ENCODE measurements at places on chromosomes 4 and X.

DNA sequence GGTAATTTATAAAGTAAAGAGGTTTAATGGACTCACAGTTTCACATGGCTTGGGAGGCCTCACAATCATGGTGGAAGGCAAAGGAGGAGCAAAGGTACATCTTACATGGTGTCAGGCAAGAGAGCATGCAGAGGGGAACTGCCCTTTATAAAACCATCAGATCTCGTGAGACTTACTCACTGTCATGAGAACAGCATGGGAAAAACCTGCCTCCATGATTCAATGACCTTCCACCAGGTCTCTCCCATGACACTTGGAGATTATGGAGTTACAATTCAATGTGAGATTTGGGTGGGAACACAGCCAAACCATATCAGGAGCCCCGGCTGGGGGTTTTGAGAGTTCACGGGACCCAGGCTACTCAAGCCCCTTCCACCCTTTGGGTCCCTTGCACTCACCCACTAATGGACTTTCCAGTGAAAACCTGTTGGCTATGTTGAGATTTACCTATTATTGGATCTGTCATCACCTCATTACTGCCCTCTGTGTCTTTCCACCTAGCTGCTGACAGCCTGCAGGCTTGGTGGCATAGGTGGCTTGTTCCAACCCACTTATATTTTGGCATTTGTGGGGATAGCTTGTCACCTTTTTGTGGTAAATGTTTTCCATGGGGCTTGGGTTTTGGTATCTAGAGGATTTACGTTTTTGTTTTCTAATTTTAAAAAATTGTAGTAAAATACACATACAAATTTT lies 24.0 kb downstream of the IGFBP7 start:
- DNase-seq, result no peak

GRCh38 chr4:139267301-139267700 lies 12.7 kb downstream of the MGARP start:
- no peak for DNase-seq

GRCh38 chr4:119841361-119841760 lies 212.8 kb upstream of the PDE5A start:
- no peak for DNase-seq

GRCh38 chr4:173440888-173441287 lies 42.0 kb upstream of the SCRG1 start:
- DNase-seq, result no peak

DNA sequence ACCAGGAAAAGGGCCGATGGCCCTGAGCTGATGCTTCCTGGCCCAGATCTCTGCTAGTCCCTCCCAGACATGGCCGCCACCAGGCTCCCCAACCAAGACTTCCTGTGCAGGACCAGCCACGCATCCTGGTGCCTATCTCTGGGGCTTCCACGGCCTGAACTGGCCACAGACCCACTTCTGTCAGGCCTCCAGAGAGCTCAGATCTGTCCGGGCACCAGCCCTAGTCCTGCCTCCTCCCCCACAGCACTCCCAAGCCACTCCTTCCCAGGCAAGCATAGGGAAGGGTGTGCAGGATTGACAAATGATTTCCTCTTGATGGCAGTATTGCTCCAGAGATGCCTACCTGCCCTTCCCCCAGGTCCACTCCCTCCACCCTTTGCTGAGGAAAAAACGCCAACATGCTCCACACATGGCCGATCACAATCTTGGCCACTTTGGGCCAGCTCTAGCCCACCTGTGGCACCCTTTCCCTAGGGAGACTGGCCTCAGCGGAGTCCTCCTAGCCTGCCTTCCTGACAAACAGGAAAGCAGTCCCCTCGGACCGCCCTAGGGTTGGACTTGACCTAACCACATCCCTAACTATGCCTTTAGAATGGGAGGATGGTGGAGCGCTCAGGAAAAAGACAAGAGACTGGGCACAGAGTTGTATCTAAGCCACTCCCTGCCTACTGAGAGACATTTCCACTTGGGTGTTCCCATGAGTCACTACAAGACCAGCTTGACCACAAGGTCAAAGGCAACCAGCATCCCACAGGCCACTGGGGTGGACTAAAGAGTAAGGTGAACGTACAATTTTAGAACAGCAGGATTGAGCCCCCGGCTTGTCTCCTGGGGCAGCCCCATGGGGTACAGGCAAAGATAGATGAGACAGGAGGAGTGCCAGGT lies 277.5 kb upstream of the AGTR2 start:
- no peak for DNase-seq

DNA sequence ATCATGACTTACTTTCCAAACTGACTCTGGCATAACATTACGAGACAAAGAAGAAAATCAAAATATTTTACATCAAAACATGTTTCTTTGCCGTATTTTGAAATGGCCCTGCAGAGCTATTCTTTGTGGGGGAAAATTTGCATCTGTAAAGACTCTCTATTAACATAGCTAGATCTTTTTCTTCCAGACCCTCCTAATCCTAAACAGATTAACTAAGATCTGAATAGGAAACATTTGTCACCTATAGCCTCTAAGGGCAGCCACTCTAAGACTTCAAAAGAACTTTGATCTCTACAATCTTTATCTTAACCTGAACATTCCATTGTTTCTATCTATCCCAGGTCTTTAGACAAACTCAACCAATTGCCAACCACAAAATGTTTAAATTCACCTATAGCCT lies 176.6 kb upstream of the CENPE start:
- DNase-seq, result no peak

DNA sequence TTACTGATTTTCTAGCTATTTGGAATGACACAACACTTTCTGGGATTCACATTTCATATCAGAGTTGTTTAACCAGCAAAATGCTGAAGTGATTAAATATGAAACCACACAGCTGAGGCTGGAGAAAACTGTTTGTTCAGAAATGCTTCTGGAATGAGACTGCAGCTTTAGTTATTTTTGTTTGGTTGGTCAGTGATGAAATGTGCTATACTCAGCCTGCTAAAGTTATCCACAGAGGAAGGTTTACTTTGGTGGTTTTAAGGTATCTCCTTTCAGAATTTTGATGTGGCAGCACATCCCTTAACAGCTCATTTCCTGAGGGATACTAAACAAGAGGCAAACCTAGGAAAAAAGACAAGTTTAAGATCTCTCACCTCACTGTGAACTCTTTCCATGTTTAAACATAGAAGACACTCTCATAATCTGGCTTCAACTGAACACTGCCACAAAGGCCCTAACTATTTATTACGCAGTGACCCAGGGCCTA lies 106.6 kb upstream of the PDE5A start:
- DNase-seq, result no peak

DNA sequence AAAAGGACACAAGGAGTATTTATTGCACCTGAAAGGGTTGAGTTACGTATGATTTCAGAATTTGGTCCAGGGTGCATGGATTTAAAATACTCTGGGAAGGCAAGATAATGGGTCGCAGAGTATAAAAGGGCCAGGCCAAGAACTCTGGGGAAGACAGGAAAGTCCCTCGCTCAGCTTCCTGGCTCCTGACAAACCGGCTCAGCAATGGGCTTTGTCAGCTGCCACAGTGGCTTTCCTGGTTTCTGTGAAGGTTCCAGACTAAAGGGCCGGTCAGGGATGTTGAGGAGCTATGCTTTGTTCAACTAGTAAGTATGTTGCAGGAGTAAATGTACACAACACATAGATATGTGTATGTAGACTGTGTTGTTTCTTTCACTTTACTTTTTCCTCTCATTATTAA lies 154.4 kb upstream of the ETNPPL start:
- DNase-seq, result no peak

DNA sequence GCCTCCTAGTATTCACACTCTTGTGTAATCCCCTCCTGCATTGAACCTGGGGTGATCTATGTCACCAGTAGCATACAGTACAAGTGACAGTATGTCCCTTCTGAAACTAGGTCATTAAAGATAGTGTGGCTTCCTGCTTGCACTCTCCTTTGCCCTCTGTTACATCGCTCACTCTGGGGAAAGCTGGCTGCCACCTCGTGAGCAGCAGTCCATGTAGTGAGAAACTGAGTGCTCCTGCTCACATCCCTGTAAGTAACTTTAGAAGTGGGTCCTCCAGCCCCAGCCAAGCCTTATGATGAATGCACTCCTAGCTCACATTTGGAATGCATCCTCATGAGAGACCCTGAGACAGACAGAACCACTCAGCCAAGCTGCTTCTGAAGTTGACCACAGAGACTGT lies 89.8 kb upstream of the TNIP3 start:
- no peak for DNase-seq

- DNase-seq, result no peak
These were observed 332.9 kb upstream of the PITX2 start for GRCh38 chr4:110955748-110956147.

GRCh38 chrX:64427787-64428186 lies 32.5 kb upstream of the MTMR8 start:
- peak; percentile 3 for DNase-seq

GRCh38 chrX:41273638-41274037 lies 60.3 kb upstream of the DDX3X start:
- no peak for DNase-seq

- no peak for DNase-seq
These were observed 174.4 kb downstream of the MSL3 start for GRCh38 chrX:11932423-11932822.

DNA sequence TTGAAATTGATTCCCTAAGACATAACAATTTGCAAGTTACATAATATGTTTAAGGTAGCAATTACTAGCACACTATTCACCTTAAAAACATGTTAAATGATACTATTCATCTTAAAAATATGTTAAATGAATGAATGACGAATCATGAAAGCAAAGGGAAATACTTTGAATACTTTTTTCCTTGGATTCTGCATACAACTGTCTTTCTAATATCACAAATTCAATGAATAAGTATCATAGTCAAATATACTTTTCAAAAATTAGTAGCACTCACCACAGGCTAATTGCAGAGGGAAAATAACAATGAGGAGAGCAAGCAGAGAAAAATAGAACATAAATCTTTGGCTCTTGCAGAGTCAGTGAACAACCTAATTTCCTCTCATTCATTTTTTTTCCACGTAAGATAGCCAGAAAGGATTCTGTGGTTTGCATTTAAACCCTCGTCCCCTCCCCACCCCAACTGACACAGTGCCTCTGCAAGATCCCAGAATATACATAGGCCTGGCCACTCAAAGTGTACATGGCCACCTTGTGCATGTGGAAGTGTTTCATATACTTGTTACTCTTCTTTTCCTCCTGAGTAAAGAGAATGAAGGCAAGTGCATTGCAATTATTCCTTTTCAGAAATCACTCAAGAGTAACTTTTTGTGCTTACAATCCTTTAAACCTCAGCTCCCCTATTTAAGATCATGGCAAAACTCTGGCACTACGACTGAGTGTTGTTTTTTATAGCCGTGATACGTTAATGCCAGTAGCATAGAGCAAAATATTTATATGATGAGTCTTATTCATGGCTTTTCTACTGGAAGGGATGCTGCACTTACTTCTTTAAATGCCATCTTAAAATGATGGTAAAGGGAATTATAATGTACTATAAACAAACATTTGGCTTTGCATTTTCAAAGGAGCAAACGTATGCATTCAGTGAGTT lies 236.4 kb downstream of the PDGFC start:
- no peak for DNase-seq

DNA sequence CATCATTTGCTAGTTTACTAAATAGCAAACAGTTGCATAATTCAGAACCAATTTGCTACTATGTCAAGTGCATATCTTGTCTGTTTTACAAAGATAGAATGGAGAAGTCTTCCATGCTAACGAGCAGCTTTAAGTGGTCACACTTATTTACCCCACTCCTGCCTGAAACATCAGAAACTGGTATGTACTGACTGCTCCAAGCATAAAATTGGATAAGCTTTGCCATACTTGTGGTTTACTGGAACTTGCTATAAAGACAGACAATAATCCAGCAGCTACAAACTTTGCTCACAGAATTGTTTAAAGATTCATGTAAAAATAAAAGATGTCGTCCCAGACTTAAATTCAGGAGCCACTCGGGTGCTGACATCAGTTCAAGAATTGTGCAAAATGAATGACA lies 13.3 kb upstream of the CDKL2 start:
- no peak for DNase-seq

DNA sequence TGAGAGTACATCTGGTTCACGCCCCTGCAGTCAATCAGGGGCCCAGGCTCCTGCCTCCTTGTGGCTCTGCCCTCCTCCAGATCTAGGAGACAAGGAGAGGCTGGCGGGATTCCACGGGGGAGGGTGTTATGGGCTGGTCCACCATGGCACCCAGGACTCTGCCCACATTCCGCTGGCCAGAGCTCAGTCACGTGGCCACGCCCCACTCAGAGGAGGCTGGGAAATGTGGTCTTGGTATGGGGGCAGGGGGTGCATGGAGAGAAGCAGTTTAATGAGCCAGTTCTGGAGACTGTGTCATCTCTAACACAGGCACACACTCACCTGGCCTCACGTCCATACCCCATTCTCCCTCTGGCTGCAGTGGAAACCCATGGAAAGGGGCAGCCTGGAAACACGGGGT lies 31.5 kb upstream of the PSAPL1 start:
- no peak for DNase-seq

DNA sequence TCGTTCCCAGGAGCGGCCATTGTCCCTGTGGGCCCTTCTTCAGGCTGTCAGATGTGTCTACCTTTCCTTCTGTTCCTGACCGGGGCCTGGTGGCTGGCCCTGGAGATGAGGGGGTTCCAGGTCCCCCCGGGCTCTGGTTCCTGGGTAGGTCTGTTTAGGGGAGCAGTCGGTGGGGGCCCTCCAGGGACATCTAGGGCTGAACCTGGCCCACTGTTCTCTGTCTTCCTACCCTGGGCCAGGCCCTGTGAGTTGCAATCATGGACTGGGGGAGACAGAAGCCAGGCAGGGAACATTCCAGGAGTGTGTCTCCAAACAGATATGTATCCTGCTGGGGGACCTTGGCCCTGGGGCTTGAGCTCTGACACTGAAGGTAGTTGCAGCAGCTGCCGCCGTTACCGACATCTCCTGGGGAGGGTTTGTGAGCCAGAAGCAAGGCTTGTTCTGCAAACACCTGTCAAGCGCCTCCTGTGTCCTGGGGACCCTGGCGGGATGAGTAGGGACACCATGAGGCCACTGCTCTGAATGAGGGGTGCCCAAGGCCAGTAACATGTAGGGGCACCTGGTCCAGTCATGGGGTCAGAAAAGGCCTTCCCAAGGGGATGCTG lies 49.5 kb upstream of the ADRA2C start:
- no peak for DNase-seq

DNA sequence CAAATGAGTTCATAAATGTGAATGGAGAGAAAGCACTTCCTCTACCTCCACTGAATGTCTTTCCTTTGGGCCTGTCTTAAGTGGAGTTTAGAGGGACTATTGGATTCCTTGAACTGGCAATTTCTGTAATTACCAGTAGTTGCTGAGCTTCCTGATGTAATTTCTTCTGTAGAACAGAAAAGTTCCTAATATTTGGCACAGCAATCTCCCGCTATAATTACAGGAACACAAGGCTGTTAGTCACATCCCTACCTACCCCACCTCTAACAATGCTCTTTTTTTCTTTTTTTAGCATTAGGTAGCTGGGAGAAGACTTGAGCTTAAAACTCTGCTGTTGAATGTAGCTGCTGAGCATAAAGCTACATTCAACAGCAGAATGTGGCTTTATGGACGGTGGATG lies 24.8 kb upstream of the RBPJ start:
- no peak for DNase-seq

- DNase-seq, result no peak
These were observed 230.7 kb upstream of the STK26 start for GRCh38 chrX:131792356-131792749.

GRCh38 chrX:39484159-39485068 lies 613.3 kb downstream of the BCOR start:
- no peak for DNase-seq

GRCh38 chr4:1566838-1567518 lies 117.1 kb downstream of the FAM53A start:
- DNase-seq, result no peak

Measured in T-helper 2 cell treated with Interferon-gamma antibody and Interleukin-4, amounts not matched to agents 5 μg/mL and 100 μg/mL, for 36 hours (primary cell).